Stomach (tissue), 19 donors: ENCODE measurements at places on chromosomes 4 and X. TPM values are rescaled to one million over a fixed set of nuclear protein-coding genes. Genes with fewer than 3 reads are reported as not detected.

GRCh38 chr4:766152-766515 lies 59.8 kb downstream of the CPLX1 start:
- peaks cover 43% of the 10 kb centered on the region for H3K36me3 ChIP-seq
- no peak overlapping the region for H3K4me3 ChIP-seq
- H3K27me3 ChIP-seq = no peaks in the 10 kb centered on the region
- no peak for DNase-seq
- peaks cover 3% of the 10 kb centered on the region for H3K4me1 ChIP-seq

GRCh38 chrX:24335871-24336270 lies 22.0 kb upstream of the SUPT20HL2 start:
- DNase-seq = no peak
- H3K4me1 ChIP-seq = no peaks in the 10 kb centered on the region
- no peak overlapping the region for H3K4me3 ChIP-seq
- no peaks in the 10 kb centered on the region for H3K36me3 ChIP-seq
- no peak overlapping the region for H3K27ac ChIP-seq
- no peaks in the 10 kb centered on the region for H3K27me3 ChIP-seq

GRCh38 chrX:18297251-18297650 lies 57.2 kb downstream of the SCML2 start:
- H3K36me3 ChIP-seq = no peaks in the 10 kb centered on the region
- H3K4me1 ChIP-seq = no peaks in the 10 kb centered on the region
- no peak for DNase-seq
- H3K27ac ChIP-seq = no peak overlapping the region

GRCh38 chr4:20960291-20960690 lies 260.0 kb downstream of the PACRGL start:
- H3K4me3 ChIP-seq = no peak overlapping the region
- no peak overlapping the region for H3K27ac ChIP-seq
- H3K4me1 ChIP-seq = no peaks in the 10 kb centered on the region
- H3K36me3 ChIP-seq = no peaks in the 10 kb centered on the region
- no peak for DNase-seq

The PCGF3 gene
- total RNA-seq = 76.5 TPM

The FRMPD4 gene
- total RNA-seq = 2.6 TPM

- no peaks in the 10 kb centered on the region for H3K36me3 ChIP-seq
- no peak overlapping the region for H3K4me3 ChIP-seq
- H3K4me1 ChIP-seq = no peaks in the 10 kb centered on the region
- no peak overlapping the region for H3K27ac ChIP-seq
- H3K27me3 ChIP-seq = no peaks in the 10 kb centered on the region
- DNase-seq = no peak
Observed at GRCh38 chrX:49233887-49234555, 881 bp upstream of the CACNA1F start.

DNA sequence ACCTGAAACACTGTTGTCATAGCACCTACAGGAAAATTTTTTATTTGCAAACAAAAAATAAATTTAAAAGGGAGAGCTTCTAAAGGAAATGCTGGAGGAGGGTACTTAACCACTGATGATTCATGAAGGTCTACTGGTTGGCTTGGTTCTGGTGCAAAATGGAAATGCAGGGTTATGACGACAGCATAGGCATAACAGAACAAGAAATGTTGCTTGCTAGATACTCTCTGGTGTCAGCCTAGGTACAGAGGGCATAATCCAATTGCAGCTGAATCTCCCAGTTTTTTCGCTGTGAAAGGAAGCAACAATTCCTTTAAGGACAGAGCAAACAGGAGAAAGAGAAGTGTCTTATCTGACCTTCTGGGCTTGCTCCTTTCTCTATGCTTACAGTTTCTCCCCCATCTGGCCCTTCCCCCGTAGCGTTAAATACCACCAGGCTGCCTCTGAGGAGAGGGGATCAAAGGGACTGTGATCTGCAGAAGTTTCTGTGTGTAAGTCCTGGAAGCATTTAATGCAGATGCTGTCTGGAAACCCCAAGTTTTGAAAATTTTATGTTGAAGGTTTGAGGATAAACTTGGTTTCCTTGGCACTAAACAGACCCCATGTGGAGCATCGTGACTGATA lies 23.7 kb upstream of the CASK start:
- H3K4me1 ChIP-seq = no peaks in the 10 kb centered on the region
- no peaks in the 10 kb centered on the region for H3K36me3 ChIP-seq
- no peak for DNase-seq
- no peak overlapping the region for H3K27ac ChIP-seq
- no peak overlapping the region for H3K4me3 ChIP-seq
- no peaks in the 10 kb centered on the region for H3K27me3 ChIP-seq

DNA sequence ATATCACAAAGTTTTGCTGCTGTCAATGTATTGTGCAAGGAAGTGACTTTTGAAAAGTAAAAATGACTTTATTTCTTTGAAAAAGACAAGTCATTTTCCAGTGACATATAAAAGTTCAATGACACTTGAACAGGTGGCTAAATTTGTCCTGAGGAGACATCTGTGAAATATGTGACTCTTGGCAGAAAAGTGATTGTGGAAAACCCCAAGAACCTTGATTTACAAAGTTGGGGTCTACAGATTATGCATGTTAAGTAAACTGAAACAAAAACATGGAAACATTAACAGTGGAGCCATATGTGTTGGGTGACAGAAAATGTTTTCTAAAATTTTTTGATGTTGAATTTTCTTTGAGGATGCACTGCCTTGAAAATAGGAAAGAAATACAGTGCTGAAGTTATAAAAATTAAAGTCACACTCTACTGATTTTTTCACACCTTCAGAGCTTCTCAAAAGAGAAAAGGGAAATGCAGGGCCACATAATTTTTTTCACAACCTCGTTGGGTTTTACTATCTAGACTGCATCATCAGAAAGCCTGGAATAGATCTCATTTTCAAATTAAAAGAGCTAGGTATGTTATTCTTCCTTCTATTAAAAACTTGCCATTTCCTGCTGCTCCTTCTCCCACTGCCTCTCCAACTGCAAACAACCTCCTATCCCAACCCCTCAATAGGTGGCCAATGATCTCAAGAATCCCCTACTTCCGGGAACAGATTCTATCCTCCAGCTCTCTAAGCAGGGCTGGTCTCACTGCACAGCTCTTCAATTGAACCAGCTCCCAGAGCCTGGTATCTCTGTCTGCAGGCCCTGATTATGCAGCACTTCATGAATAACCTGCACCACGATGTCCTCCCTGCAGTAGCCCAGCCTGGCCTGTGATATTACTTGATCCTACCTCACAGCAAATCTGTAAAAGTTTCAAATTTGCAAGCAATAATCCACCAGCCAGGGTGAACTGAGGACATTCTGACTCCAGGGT lies 570.8 kb upstream of the CPEB2 start:
- DNase-seq = no peak
- H3K4me3 ChIP-seq = no peak overlapping the region
- H3K4me1 ChIP-seq = no peaks in the 10 kb centered on the region
- H3K27ac ChIP-seq = no peak overlapping the region
- no peaks in the 10 kb centered on the region for H3K36me3 ChIP-seq

GRCh38 chrX:148372925-148373324 lies 127.5 kb upstream of the AFF2 start:
- H3K36me3 ChIP-seq = no peaks in the 10 kb centered on the region
- no peak overlapping the region for H3K27ac ChIP-seq
- DNase-seq = no peak
- H3K4me3 ChIP-seq = no peak overlapping the region
- H3K27me3 ChIP-seq = no peaks in the 10 kb centered on the region

GRCh38 chr4:124954046-124954445 lies 241.5 kb upstream of the ANKRD50 start:
- H3K27ac ChIP-seq = no peak overlapping the region
- no peaks in the 10 kb centered on the region for H3K36me3 ChIP-seq
- H3K4me1 ChIP-seq = peaks cover under 1% of the 10 kb centered on the region
- no peaks in the 10 kb centered on the region for H3K27me3 ChIP-seq

The FGFBP2 gene
- total RNA-seq = 4.9 TPM

The SPANXD gene
- total RNA-seq = not detected

DNA sequence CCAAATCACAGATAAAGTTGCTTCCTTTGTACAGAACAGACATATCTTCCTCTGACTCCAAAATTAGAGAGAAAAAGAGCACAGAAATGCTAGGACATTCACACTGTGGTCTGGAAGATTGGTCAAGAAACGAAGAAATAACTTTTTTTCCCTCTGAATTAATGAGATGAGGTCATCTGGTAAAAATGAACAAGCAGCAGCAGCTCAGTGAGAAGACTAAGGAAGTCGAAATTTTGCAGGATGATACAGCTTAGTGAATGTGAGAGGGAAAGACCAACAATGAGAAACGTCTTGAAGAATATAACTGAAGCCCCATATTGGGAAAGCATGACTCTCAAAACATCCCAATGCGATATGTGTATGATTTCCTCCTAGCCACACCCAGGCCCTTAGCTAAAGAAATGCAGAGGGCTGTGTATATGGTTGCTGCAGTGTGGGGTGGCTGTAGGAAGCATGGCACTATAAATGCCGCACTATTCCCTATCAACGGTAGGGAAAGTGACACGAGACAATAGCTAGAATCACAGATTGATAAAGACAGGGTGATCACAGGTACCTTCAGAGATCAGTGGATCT lies 208.6 kb downstream of the VEGFC start:
- no peaks in the 10 kb centered on the region for H3K27me3 ChIP-seq
- H3K27ac ChIP-seq = no peak overlapping the region
- no peaks in the 10 kb centered on the region for H3K36me3 ChIP-seq
